ENCODE measurements at places on chromosomes 7 and 10.
A peak's percentile ranks its signal among the peaks of the same experiment; 100 is the strongest.

DNA sequence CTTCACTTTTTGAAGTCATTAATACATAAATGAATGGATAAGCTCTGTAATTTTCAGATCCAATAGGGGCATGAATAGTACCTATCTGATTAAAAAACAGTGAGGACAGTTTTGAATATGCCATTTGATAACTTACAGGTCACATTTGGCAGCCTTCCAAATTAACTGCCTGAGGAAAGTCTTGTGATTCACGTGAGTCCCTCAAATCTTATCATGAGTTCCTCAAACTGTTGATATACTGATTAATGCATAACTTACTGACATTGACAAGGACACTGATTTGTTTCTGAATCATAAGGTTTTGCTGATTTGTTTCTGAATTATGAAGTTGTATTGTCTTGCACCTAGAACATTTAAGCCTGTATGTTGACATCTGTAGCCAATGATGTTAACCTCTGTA, 55.1 kb downstream of the ANKMY2 start:
- no peak for DNase-seq

DNA sequence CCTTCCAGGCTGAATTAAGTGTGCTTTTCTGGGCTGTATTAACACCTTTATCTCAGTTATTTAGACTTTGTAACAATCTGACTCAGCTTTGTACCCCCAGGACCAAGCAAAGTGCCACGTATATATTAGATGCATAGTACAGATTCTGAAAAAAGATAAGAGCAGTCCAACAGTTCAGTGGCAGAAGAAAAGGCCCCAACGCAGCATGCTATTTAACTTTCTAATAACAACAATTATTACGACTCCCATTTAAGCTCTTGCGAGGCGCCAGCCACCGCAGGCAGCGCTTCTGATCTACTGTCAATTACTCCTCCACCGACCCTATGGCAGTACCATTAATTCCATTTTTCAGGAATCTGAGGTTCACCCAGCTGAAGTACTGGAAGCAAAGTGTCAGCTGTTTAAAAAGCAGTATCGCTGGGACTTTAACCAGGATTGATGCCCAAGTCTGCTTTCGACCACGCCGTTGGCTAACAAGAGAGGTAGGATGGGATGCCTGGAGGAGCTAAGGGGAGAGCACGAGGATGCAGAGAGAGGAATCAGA, 638 bp downstream of the LIPA start:
- DNase-seq = no peak

- DNase-seq = no peak
Observed at GRCh38 chr10:132372516-132373095, 24.4 kb upstream of the PWWP2B start.

GRCh38 chr7:37915438-37915837, 1.2 kb downstream of the SFRP4 start:
- DNase-seq = no peak

DNA sequence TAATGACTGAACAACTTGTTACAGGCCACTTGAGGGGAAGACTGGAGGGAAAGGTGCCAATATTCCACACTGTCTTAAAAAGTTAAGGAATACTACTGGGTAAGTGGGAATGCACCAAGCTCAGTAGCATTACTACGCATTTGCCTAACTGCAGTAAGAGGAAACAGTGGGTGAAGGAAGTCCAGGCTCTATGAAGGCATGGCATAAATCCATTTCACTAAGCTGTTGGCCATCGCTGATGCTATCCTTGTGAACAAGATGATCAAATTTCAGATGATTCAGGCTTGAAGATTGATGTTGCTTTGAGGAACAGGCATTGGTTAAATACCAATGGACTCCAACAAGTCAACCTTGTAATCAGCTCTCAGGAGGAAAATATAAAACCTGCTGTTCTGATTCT, 44.2 kb upstream of the TES start:
- DNase-seq = no peak

DNA sequence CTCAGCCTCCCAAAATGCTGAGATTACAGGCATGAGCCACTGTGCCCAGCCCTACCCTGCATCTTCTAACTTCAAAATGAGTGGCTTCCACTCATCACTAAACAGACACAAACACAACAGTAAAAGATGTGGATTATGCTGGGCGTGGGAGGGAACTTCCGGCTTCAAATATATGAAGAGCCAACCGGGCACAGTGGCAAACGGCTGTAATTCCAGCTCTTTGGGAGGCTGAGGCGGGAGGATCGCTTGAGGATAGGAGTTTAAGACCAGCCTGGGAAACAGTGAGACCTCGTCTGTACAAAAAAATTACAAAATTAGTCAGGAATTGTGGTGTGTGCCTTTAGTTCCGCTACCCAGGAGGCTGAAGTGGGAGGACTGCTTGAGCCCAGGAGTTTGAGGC, 92.2 kb upstream of the GNA12 start:
- no peak for DNase-seq

- peak; percentile 38 for DNase-seq
Observed at GRCh38 chr10:114623661-114624294, 34.3 kb downstream of the ABLIM1 start.

DNA sequence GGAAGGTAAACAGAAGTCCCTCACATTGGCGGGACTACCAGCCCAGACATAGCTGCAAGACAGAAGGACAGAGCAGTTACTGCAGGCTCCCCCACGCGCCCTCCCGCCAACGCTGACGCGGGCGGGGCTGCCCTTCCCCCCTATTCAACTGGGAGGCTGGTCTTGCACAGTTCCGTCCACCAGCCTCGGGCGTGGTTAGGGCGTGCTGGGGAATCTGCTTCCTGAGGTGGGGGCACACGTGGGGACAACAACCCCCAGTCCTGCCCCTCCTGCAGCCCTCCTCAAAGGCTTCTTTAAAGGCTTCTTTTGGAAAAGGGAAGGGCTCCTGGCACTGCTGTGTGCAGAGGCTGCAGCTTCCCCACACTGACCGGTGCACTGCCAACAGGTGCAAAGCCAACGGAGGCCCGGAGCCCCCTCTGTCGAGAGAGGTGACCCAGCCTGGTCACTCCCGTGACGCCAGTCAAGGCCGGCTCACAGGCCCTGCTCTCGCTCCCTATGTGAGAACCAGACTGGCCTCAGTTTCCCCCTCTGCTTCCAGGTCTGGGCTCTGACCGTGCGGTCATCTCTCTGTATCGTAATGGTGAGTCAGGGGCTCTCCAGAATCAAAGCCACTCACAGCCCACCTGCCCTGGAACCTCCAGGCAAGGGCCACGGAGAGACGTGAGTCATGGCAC, 126.0 kb downstream of the EBF3 start:
- no peak for DNase-seq

DNA sequence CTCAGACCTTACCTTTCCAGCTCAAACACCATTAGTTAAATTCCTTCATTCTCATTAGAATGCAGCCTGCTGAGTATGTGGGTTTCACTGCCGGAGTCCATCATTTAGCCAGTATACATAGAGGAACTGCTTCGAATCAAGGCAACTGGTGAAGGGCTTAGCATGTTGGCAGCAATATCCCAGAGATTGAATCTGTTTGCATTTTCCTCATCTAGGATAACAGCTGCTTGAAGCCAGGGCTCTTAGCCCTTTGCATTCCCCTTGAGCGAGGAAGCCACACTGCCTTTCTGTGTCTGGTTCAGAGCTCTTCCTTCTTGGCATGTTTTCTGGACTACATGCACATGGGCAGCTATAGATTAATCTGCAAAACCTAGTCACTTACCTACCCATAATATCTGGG, 14.7 kb downstream of the NODAL start:
- DNase-seq = no peak

- DNase-seq = no peak
Observed at GRCh38 chr7:131052285-131052904, 275.3 kb upstream of the MKLN1 start.

GRCh38 chr7:125561006-125561405, 631.4 kb upstream of the POT1 start:
- DNase-seq = no peak

DNA sequence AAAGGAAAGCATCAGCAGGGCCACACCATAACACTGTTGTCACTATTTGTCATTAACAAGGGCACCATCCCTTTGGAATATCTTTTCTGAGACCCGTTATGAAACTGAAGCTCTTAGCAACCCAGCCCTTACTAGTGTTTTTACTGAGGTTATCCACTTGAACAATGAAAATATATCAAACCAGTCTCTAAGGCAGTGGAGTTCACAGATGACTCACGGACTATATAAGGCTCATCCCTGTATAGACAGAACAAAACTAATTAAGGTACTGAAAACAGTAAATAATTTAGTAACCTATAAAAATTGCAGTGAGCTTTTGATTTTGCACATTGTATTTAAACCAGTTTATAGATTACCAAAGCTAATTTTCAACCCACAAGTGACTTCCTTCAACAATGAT, 196.0 kb downstream of the ELAPOR2 start:
- DNase-seq = no peak

DNA sequence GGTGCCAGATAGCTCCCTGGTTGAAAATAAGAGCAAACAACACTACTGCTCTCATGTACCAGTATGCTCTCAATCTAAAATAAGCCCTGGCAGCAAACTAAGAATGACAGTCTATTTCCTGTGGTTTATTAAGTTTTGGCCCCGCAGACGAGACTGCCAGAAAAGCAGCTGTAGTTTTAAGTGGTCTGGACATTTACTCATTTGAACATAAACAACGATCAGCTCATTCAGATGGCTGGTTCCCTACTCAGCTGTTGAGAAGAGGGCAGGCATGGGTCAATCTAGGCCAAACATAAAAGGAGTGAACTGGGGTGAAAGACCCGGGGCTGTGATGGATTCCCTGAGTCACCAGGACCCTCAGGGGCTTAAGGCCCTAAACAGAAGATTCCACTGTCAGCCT, 4.5 kb downstream of the TRIL start:
- DNase-seq = peak; percentile 57

- peak; percentile 53 for DNase-seq
Observed at GRCh38 chr10:29496341-29497162, 138.2 kb downstream of the SVIL start.

GRCh38 chr7:134948736-134949135, 37.6 kb upstream of the AGBL3 start:
- peak; percentile 54 for DNase-seq

GRCh38 chr10:7184660-7185366, 226.0 kb downstream of the SFMBT2 start:
- no peak for DNase-seq

DNA sequence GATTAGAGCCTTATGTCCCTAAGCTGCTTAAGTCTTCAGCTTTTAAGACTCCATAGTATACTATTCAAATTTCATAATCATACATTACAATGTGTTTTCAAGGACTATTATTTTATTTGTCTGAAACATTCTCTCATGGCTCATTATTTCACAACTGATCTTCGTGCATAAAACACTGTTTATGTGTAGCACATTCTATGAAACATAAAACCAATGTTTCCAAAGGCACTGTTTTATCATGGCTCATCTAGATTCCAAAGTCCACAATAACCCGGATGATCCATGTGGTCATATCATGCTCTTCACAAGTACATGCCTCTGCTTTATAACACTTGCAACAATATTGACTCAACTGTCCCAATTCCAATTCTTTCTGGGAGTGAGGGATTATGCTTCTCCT, 806.1 kb downstream of the TNS3 start:
- peak; percentile 64 for DNase-seq

- DNase-seq = peak; percentile 34
Observed at GRCh38 chr10:89659143-89660131, 14.4 kb upstream of the PANK1 start.
